ENCODE measurements at places on chromosomes 2 and 18.

- DNase-seq, result no peak
These were observed 560.4 kb downstream of the NUP35 start for GRCh38 chr2:183684686-183685085.

DNA sequence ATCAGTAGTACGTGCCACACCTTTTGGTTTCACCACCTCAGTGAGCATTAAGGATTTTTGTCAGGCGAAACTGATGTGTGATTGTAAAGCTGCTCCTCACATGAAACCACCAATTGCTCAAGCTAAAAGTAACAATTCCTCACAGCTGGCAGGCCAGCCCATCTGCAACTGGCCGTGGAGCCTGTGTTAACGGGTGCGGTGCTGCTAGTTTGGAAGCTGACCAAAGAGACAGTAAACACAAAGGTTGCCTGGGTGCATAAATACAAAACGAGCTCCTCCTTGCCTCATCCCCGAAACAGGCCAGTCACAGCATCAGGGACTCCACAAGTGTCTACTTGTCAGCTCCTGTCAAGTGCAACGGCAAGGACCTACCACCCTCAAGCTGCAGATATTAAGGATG lies 32.0 kb downstream of the LGALSL start:
- DNase-seq, result no peak

DNA sequence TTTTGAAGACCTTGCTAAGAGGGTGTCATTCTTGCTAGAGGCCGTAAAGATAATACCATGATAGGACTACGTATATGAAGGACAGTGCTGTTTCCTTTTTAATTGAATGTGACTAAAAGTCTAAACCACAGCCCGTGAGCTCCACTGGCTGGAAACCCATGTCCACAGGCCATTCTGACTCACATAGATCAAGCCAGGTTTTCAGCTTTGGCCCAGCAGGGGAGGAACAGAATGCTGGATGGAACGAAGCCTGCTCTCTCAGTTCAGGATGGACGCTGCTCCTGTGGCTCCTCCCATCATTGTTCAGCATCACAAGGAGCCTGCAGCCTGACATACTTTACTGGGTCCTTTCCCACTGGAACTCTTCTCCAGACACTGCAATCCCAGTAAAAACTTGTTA lies 47.6 kb downstream of the ALPK2 start:
- no peak for DNase-seq

DNA sequence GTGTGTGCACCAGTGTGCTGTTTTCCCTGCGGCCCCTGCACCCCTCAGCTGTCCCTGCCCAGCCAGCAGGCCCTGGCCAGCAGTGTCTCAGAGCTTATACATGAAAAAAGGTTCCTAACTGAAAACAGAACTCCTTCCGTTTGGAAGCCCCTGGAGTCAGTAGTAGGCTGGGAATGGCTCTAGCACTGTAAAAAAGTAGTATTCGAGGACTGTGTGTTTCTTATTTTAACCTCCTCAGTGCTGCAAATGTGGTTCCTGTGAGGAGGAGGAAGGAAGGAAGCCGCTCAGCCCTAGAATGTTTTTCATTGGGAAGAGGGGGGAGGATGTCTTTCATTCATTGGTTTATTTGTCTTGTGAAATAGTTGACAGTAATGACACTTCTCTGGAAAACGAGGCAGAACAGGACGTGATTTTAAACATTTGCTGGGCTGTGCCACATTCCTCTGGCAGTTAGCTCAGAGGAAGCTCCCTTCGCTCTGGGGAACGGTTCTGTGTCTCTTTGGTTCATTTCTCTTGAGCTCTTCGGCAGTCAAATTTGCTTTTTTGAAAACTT lies 103.5 kb downstream of the SPTBN1 start:
- DNase-seq, result peak; percentile 54

DNA sequence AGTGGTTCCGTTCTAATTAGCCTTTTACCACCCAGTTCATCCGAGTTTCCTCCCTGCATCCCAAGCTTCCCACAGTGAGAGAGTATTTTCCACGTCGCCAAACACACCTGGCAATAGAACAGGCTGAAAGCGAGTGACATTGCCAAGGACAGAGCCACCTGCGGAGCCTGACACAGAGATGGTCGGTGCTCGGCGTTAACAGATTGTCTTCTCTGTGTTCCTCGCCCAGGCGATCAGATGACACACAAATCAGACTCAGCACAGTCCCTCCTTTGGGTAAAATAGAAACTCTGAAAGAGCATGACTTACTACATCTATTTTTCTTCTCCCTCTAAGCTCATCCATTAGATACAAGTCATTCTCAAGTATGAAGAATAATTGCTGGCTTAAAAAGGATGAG lies 107.7 kb downstream of the CD226 start:
- DNase-seq, result no peak

- no peak for DNase-seq
These were observed 43.0 kb downstream of the MYO5B start for GRCh38 chr18:50151926-50152325.

GRCh38 chr2:215003001-215003400 lies 135.4 kb downstream of the ABCA12 start:
- DNase-seq, result no peak

DNA sequence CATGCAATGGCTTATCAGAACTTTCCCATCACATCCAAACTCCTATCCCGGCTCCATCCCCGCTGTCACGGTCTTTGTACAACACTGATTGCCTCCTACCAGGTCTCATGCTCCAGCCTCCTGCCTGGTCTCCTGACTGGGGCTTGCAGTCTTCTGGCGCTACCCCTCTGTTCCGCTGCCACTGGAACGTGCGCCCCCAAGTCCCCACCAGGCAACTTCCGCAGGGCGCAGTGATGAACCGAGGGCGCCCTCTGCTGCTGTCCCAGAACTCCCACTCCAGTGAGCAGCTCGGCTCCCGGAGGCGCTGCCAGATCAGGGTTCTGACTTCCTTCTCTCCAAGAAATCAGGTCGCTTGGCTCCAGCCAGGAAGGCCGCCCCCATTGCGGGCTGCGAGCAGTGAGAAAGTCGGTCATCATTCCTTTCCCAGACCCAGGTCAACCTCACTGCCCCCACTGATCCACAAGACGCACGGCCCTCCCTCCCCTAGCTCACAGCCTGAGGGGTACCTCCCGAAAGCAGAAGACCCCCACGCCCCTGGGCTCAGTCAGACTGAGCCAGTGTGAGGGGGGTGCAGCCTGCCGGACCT lies 43.9 kb upstream of the RAB11FIP5 start:
- peak; percentile 71 for DNase-seq

DNA sequence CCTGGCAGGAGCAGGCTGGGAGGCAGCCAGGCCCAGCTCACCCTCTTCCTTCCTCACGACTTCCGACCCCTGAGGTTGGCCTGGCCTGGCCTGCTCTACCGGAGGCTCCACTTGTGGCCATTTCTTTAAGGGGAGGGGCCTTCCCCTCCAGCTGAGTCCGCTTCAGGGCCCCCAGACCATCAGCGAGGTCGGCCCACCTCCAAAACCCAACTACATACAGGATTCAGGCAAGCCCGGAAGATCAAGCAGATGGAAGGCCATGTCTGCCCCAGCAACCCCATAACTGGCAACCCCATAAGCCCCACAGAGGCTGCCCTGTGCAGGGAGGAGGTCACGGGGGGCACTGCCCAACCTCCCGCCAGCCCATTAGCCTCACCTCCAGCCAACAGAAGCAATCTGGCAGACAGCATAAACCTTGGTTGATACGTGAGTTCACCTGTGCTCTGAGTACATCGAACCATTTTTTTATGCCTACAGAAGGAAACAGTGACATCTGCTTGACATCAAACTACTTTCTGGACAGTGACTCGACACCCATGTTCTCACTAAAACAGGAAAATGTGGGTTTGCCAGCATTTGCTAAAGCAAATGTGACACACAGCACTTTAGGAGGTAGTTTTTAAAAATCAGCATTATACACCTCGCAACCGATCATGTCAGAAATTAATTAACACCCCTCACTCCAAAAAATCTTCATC lies 98.9 kb downstream of the EIPR1 start:
- peak; percentile 5 for DNase-seq

DNA sequence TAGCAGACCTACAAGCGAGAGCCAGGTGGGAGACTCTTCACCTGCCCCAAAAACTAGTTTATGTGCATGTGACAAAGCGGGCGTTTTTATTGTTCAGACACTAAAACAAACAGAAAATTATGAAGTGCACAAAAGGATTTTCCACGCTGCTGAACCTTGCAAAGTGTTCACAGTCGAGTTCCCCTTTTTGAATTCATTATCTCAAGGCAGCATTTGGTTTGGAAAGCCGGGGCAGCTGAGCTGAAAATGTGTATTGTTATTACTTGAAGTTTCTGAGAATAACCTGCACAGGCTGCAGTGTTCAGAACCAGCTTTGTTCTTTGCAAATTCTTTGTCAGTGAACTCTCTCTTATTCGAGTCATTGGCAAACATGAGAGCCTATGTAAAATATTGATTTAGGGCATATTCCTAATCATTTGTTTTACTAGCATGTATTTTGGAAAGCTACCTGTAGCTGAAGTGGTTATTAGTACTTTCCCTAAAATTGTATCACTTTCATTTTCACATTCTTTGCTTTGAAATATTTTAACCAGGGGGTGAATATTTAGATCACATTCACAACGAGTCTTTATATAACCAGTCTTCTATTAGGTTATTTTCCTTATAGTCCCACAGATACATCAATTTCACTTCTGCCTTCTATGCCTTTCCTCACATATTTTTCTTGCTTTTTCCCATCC lies 59.5 kb downstream of the LRRTM1 start:
- DNase-seq, result no peak

DNA sequence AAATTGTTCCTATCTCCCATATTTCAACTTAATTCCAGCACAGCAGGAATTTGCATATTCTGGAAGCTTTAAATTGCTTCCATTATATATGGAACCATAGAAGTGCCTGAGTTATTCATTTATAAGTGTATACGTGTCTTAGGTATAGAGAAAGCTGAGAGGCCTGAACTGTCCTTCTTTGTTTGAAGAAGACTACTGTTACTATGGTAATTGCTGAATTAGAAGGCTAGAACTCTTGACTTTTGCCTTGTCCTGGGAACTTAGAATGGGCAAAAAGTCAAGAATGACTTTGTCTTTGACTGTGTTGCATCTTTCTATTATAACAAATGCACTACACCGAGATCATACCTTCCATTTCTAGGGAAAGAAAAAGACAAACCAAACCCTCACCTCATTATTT lies 15.7 kb downstream of the CAMKMT start:
- no peak for DNase-seq

GRCh38 chr18:2102022-2102421 lies 469.3 kb downstream of the METTL4 start:
- no peak for DNase-seq

GRCh38 chr2:80070587-80070986 lies 234.0 kb downstream of the LRRTM1 start:
- DNase-seq, result no peak

DNA sequence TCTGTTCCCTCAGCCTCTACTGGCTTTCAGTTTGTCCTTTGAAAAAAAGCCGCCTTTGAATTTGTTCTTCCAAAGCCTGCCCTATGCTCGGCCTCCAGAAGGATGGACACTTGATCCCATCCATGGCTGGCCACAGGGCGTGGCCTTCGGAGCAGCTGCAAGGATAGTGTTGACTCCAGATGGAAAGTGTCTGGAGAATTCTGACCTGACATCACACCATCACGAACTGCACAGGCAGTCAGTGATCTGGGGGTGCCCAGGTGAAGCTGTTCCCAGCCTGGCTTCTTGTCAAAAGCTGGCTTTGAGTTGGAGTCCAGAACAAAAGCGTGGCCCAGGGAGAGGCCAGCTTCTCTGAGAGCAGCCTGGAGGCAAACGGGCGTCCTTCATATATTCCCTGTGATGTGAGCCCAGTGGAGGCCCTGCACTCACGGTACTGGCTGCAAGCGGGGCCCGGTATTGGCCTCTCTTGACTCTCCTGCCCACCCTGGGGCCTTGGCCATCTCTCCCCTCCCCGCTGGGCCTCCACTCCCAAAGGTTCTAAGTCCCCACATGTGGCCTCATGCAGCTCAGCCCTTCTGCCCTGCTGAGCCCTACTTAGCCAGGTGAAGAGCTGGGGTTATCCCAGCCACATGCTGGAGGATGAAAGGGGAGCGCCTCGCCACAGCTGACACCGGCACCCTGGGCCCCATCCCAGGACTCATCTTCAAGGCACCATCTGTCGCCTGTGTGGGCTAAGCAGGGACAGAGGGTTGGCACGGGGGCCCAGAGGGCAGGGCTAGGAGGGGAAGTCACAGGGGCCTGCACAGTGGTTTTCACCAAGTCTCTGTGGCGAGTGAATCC lies 20.4 kb upstream of the ATOH8 start:
- no peak for DNase-seq

DNA sequence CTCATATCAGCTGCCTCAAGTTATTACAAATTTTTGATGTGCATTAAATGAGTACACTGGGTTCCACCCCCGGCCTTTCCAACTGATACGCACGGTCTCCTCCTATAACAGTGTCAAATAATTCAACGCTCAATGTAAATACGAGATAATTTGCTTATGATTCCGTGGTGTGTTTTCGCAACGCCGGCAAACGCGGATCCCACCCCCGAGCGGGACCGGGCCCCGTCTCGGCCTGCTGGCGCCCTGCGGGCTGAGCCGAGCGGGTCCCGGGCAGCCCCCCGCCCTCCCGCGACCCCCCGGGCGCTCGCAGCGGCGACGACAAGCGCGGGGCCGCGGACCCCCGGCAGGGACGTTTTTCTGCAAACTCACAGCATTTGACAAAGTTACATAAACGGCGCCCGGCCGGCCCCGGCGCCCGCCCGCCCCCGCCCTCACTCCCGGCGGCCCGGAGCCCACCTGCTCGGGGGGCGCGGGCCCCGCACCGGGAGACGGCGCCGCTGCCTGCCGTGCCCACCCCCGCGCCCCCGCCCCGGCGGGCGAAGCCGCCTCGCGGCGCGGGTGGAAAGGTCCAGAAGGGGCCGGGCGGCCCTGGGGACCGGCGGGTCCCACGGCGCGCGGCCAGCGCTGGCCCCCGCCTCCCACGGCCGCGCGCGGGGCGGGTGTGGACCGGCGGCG lies 762 bp downstream of the HDAC4 start:
- no peak for DNase-seq

DNA sequence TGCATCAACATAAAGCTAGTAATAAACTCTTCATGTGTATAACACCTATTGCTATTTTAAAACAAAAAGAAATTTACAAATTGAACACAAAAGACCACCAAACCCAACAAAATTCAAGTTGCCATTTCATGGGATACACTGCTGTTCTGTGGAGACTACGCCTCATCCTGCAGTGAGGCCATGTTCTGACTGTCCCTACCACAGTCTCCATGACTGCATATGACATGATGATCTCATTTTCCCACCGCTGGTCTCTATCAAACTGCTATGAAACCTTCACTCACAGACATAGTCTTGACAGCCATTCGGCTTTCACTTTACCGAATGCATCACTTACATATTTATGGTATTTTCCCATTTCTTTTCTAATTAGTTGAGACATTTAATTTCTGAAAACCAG lies 21.2 kb upstream of the VWA3B start:
- no peak for DNase-seq

GRCh38 chr2:10266133-10266620 lies 36.5 kb upstream of the HPCAL1 start:
- DNase-seq, result peak; percentile 25

GRCh38 chr2:207487650-207488311 lies 42.0 kb upstream of the CREB1 start:
- DNase-seq, result no peak
